Right renal pelvis (tissue), 4 donors: ENCODE measurements at places on chromosomes 2 and 18.

DNA sequence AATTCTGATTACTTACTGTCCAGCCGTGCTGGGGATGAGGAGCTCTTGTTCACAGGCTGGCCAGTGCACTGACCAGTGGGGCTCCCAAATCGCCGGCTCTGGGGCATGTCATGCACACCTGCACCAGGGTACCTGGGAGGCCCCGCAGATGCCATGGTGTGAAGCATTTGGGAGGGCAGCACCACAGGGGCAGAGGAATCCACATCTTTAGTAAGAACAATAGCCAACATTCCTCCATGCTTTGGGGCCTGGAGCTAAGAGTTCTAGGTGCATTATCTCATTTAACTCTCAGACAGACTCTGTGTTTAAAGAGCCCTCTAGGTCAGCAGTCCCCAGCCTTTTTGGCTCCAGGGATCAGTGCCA, 104.2 kb downstream of the ACKR3 start:
- no peak for DNase-seq

GRCh38 chr2:233352141-233352842, 2.0 kb upstream of the DGKD start:
- DNase-seq: no peak

GRCh38 chr18:21904856-21905255, 164.3 kb downstream of the MIB1 start:
- DNase-seq: no peak

DNA sequence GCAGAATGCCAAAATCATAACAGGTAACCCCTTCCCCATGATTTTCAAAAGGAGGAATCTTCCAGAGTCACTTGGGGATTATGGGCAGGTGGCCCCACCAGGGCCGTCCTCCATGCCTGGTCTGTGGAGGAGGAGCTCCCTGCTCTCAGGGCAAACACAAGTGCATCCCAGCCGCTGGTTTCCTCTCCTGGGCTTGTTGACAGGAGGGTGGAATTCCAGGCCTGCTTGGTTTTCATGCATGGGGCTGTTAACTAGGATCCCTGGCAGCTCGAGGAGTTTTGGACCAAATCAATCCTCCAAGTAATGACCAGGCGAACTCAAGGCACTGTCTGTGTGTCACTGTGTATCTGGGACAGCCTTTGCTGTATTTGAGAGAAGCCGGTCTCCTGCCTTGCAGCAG, 45.3 kb downstream of the FOSL2 start:
- no peak for DNase-seq

DNA sequence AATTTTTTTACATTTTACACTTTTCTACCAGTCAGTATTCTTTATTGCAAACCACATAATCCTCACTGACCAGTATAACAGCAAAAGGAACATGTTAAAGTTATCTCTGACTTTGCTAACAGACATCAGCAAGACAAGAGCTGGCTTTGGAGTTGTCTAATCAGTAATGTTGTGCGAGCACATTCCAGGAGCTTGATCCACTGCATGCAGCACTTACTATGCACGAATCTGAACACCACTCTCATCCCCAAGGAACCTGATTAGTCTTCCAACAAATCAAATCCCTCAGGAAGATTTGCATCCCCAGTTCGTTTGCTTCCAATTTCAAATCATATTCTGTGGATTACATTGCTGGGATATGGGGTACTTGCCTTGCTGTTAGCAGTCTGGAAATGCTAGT, 269.3 kb upstream of the EPC2 start:
- DNase-seq: no peak

GRCh38 chr18:69538849-69539248, 138.2 kb downstream of the DOK6 start:
- DNase-seq: no peak

GRCh38 chr2:100986157-100986556, 15.9 kb upstream of the RPL31 start:
- no peak for DNase-seq

GRCh38 chr2:239309398-239310245, 91.2 kb downstream of the HDAC4 start:
- DNase-seq: no peak

GRCh38 chr2:173752152-173752551, 213.0 kb downstream of the SP3 start:
- DNase-seq: no peak

GRCh38 chr2:135637456-135638087, 104.1 kb upstream of the UBXN4 start:
- no peak for DNase-seq

DNA sequence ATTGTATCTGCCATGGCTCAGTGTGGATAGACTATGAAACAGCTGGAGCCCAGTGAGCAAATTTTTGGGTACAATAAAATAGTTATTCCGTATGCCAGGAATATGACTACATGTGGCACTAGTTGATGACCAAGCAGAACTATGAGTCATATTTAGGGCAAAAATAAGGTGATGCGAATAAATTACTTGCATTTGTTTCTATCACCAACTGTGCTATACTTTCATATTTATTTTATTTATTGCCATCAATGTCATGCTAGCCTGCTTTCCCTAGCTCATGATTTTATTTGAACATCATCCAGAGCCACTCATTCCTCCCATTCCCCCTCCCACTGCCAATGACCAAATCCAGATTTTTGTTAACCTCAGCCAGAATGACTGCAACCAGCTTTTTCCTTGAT, 13.3 kb upstream of the FAP start:
- DNase-seq: no peak

DNA sequence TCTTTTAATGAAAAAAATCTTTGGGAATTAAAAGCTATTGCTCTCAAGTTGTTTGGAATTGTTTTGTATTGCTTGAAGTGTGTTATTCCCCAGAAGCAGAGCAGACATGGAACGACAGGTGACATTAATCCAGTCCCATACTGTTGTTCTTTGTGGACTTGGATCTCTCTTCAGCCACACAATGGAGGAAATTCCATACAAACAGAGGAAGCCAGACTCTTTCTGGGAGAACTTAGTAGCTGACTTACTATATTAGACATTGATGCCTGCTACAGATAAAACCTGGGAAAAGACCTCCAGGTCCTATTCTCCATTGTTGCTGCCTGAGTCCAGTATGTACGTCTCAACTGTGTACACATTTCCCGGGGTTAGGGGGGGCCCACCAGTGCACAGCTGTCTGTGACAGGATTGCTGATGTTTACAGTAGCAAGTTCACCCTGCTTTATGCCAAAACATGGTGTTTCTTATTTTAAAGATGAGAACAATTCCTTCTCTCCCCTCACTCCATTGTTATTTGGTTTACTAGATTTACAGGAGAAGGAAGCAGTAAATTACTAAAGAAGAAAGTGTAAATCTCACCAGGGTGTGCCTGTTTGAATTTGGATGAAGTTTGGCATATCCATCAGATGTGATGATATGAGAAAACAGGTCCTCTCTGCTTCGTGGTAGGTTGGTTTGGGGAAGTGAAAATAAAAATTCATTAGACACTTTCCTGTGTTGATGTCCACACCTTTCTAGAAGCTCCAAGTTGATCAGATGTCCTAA, 142.4 kb upstream of the RBBP8 start:
- no peak for DNase-seq

DNA sequence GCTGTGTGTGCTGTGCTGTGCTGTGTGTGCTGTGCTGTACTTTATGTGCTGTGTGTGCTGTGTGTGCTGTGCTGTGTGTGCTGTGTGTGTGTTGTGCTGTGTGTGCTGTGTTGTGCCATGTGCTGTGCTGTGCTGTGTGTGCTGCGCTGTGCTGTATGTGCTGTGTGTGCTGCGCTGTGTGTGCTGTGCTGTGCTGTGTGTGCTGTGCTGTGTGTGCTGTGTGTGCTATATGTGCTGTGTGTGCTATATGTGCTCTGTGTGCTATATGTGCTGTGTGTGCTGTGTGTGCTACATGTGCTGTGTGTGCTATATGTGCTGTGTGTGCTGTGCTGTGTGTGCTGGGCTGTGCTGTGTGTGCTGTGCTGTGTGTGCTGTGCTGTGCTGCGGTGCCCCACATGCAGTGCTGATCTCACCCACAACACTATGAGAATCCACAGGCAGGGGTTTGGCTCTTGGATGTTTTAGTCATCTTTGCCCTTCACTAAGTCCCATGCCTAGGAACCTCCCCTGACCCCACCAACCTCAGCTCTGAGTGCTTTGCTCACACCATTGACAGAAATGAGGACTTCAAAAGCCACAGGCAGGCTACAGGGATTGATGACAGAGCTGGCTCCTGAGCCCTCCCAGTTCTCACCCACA, 30.5 kb upstream of the MAL start:
- DNase-seq: no peak

- no peak for DNase-seq
These were observed 50.3 kb downstream of the SH2D6 start for GRCh38 chr2:85468704-85469349.

- DNase-seq: no peak
These were observed 47.7 kb downstream of the OSBPL6 start for GRCh38 chr2:178241844-178242551.

- DNase-seq: no peak
These were observed 518.2 kb upstream of the ZEB2 start for GRCh38 chr2:145038041-145038525.

GRCh38 chr2:120491111-120491625, 145.2 kb downstream of the INHBB start:
- DNase-seq: no peak

DNA sequence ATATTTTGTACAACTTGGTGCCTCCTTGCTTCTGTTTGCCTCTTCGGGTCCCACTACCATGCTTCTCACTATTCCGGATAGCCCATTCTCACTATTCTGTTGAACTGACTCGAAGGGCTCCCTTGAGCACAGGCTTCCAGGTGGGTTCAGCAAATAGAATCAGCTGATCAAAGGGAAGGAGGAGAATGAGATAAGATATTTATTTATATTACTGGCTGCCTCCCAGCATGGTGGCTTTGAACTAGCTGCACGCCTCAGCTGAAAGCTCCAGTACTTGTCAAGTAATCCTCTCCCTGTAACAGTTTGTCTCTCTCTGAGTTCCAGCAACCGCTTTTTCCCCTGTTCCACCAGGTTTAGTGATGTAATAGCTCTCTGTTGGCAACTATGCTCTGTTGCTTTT, 187.8 kb upstream of the HNRNPA3 start:
- no peak for DNase-seq

DNA sequence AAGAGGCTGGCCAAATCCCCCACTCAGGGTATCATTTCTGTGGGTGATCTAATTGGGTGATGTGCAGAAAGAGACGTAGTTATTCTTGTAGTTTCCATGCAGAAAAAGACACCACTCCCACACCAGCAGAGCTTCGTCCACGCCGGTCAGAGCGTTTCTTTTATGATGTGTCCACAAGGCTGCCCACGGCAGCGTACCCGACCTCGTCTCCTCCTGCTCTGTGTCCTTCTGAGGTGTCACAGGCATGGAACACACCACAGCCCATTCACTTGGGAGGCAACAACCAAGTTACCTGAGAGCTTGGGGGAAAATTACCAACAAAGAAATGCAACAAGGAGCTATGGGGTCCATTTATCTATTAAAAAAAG, 131.3 kb downstream of the PXDN start:
- DNase-seq: no peak

DNA sequence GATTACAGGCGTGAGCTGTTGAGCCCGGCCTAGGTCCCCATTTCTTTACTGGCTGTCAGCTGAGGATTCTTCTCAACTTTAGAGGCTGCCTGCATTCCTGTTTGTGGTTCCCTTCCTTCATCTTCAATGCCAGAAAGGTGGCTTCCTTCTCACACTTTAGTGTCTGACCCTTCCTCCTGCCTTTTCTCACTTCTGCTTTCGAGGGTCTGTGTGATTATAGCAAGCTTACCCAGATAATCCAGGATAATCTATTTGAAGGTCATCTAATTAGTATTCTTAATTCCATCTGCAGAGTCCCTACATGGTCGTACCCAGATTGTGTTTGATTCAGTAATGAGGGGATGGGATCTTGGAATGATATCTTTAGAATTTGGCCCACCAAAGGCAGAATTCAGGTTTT, 157.4 kb downstream of the TANC1 start:
- no peak for DNase-seq

DNA sequence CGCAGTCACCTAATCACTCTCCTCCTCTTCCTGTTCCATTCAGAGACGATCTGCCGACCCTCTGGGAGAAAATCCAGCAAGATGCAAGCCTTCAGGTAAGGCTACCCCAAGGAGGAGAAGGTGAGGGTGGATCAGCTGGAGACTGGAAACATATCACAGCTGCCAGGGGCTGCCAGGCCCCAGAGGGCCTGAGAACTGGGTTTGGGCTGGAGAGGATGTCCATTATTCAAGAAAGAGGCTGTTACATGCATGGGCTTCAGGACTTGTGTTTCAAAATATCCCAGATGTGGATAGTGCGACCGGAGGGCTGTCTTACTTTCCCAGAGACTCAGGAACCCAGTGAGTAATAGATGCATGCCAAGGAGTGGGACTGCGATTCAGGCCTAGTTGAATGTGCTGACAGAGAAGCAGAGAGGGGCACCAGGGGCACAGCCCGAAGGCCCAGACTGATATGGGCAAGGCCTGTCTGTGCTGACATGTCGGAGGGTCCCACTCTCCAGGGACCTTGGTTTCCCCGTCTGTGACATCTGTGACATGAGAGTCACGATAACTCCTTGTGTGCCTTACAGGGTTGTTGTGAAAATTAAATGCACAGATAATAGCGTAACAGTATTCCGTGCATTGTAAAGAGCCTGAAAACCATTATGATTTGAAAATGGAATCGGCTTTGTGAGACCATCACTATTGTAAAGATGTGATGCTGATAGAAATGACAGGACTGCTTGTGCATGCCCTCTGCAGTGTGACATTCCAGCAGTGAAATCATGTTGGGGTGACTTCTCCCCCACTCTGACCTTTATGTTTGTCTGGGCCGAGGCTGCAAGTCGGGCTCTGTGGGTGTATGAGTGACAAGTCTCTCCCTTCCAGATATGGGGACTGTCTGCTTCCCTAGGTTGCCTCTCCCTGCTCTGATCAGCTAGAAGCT, 510 bp downstream of the IL1RN start:
- no peak for DNase-seq

GRCh38 chr18:55275039-55275901, 312.7 kb downstream of the TCF4 start:
- no peak for DNase-seq

DNA sequence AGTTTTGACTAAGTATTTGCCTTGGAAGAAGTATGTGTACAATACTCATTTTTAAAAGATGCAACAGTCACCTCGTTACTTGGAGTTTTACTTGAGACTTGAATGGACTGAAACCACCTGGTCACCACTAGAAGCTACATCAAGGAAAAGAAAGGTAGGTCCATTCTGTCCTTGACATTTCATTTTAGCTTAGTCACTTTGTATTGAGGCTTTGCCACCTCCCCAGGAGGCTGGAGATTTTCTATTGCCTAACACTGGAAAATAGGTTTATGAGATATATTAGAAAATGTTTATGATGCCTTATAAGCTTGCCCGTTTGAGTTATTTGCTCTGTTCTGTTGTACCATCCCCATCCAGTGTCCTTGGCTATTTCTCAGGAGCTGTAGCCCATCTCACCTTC, 107.9 kb upstream of the ETAA1 start:
- DNase-seq: no peak

- DNase-seq: no peak
These were observed 71.3 kb downstream of the FMNL2 start for GRCh38 chr2:152406119-152406835.

GRCh38 chr18:12554796-12555388, 103.0 kb downstream of the SPIRE1 start:
- DNase-seq: no peak
